ENCODE measurements at places on chromosomes 5 and 9. TPM values are rescaled to one million over a fixed set of nuclear protein-coding genes. Genes with fewer than 3 reads are reported as not detected.

DNA sequence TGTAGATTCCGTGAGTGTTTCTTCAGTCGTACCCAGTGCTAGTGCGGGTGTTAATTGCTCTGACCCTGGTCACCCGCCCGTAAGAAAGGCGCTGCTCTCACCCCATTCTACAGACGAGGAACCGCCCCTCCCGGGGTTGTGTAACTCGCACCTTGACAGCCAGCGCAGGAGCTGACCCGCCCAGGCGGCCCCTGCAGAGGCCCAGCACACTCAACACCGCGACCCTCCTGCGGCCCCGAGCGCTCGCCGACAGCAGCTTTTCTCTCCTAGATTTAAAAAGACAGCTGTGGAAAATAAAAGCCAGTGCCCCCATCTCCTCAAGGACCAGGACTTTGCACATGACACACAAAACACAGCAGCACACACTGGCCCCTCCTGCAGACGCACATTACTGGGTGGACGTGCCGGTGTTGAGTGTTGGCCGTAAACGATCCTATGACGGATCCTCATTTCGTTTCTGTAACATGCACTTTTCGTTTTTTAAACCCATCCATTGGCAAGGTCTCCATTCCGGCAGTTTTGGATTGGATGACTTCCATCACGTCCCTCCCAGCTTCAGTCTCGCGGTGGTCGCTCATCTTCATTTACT, 22.9 kb downstream of the OR2V2 start:
- DNase-seq, result no peak

- no peak for DNase-seq
Measured at GRCh38 chr5:172736508-172737135, 34.4 kb downstream of the DUSP1 start.

DNA sequence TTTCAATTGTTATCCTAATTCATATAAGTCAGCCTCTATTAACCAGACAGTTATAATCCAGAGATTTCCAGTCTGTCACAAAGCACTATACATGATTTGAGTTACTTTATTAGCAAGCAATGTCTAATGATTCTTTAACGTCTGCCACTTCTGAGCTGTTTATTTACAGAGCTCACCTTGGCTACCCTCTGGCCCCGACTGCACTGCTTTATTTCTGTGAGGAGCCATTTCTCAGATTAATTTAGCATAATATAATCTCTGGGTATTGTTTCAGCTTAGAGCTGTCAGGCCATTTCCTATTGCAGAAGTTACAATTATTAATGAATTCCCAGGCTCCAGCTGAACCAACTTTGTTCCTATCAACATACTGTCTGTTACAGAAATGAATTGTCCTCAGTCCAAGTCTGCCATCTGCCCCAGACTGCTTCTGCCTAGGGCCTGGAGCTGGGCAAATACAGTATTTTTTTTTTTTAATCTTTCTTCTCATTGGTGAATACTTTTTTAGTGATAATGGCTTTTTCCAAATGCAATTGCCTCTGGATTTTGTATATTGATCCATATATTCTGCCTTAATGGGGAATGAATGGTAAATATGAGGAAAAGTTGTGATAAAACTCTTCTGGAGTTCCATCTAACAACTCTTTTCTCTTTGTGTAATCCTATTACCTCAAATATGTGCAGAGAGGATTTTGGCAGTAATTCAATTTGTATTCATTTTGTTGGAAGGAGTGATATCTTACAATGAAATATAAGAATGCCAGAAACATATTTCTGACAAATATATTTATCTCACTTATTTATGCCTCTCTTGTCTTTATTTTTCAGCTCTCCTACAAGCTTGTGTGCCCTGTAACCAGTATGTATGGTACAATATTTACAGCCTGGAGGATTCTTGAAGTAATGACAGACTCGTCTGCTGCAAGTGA, 104.7 kb downstream of the FOCAD start:
- no peak for DNase-seq

DNA sequence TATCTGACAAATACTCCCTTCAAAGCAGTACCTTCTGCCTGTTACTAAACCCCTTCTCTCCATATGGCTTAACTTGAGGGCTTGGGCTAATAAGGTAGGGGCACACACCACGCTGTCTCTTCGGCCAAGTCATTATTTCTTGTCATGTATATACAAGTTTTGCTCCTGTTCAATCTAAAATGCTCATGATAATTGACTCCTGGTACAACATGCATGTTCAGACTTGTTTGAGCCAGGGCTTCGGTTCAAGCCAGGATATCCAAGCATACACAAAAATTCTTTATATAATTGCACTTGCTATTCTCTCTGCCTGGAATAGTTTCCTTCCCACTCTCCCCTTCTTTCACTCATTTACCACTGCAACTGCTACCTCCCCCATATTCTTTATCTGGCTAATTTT, 756.0 kb upstream of the C9orf72 start:
- no peak for DNase-seq

DNA sequence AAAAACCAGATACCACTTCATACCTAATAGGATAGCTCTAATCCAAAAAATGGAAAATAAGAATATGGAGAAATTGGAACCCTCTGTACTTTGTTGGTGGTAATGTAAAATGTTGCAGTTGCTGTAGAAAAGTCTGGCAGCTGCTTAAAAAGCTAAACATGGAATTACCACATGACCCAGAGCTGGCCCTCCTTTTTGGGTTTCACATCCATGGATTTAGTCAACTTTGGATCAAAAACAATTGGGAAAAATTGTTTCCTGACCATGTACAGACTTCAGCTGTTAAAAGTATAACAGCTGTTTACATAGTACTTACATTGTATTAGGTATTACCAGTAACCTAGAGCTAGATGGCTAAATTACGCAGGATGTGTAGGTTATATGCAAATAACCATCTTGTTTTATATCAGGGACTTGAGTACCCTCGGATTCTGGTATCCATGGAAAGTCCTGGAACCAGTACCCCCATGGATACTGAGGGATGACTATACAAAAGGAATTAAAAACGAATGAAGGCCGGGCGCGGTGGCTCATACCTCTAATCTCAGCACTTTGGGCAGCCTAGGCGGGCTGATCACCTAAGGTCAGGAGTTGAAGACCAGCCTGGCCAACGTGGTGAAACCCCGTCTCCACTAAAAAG, 15.8 kb downstream of the DNAJA1 start:
- DNase-seq, result no peak

DNA sequence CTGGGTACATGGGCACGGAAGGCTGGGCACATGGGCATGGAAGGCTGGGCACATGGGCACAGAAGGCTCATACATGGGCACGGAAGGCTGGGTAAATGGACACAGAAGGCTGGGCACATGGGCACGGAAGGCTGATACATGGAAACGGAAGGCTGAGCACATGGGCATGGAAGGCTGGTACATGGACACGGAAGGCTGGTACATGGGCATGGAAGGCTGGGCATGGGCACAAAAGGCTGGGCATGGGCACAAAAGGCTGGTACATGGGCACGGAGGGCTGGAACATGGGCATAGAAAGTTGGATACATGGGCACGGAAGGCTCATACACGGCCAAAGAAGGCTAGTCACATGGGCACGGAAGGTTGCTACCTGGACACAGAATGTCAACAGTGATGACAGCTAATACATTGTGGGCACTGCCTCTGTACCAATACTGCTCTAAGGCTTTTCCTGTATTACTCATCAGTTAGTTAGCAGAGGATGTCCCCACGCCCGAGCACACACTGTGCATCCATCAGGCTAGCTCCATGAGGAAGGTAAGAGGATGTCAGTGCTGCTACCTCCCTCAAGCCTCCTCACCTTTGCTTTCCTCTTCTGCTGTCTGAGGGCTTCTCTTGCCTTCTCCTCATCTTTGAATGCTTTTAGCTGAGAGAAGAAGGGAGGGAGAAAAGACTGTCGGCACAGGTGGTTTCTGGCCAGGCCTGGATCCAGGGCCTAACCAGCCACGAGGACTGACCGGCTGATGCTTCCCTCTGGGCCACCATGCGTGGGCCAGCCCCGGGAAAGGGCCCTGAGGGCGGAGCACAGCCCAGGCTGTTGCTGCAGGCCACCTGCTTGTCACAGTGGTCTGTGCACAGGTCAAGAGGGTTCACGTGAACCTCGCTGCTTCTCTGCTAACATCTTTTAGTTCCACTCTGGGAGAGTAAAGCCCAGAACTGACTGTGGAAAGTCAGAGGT, 14.3 kb downstream of the GPX3 start:
- DNase-seq, result no peak

DNA sequence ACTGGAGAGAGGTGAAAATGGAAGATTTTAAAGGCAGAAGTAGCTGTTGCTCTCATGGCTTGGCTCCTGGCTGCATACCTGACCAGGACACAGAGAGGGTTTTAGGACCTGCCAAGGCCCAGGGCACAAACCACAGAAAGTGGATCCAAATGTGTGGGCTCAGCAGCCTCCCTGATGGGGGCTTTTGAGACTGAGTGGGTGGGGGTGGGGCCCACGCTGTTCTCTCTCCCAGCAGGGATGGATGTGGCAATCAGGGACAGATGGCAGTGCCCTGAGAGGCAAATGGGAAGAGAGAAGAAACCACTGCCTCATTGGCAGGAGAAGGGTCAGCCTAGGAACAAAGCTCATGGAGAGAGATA, 34.9 kb upstream of the TIFAB start:
- DNase-seq, result peak; percentile 62

GRCh38 chr9:113261917-113262671, 13.3 kb downstream of the CDC26 start:
- DNase-seq, result no peak

DNA sequence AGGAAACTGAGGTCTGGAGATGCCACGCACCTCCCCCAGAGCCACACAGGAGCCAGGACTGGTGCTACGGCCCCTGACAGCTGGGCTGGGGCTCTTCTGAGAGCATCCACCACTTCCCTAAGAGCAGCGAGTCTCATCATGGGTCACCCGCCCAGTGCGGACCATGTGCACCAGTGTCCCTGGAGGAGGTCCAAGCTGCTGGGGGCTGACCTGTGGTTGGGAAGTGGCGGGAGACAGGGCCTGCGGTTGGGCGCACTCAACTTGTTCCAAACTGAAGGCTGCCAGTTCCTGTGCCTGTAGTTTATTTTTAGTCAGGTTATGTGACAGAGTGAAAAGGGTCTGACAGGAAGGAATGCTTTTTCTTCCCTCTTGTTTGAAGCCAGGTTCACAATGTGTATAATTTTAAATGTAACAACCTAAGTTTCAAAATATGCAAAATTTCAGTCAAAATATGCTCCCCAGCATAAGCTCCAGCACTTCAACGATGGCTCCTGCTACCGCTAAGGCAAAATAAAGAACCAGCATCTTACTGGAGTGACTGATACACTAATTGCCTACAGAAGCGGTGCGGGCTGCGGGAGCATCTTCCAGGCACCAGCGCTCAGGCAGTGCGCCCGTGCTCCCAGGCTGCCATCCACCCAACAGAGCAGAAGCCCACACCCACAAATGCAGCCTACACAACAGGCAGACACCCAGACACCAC, 14.8 kb downstream of the BARHL1 start:
- no peak for DNase-seq

The CDH18 gene
- total RNA-seq, result 0.76 TPM

The GPX8 gene
- total RNA-seq, result 8.1 TPM

The GDF9 gene
- total RNA-seq, result 0.42 TPM

The FAM153A gene
- total RNA-seq, result 1.5 TPM

The NXNL2 gene
- 0.44 TPM for total RNA-seq

- DNase-seq, result no peak
Measured at GRCh38 chr5:32143617-32144377, 30.3 kb downstream of the GOLPH3 start.

The GABRA1 gene
- total RNA-seq, result not detected

- no peak for DNase-seq
Measured at GRCh38 chr9:79224672-79225433, 346.9 kb upstream of the TLE4 start.

DNA sequence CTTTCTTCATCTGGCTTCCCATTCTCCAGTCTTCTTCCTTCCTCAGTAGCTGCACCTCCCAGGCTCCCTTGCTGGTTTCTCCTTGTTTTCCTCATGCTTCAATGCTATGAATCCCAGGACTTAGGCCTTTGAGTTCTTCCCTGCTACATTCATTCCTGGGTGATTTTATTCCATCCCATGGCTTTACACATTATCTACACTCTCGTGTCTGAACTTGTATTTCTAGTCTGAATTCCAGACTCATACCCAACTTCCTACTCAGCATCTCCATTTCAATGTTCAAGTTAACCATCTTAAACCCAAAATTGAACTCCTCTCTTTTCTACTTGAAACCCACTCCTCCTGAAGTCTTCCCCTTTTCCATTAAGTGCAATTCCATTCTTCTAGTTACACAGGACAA, 20.0 kb downstream of the SLC24A2 start:
- DNase-seq, result no peak

GRCh38 chr5:153542536-153542935, 52.1 kb downstream of the GRIA1 start:
- DNase-seq, result no peak

GRCh38 chr9:85536076-85536475, 205.7 kb downstream of the AGTPBP1 start:
- peak; percentile 24 for DNase-seq

The CCNJL gene
- 0.11 TPM for total RNA-seq

The RNF183 gene
- not detected for total RNA-seq

DNA sequence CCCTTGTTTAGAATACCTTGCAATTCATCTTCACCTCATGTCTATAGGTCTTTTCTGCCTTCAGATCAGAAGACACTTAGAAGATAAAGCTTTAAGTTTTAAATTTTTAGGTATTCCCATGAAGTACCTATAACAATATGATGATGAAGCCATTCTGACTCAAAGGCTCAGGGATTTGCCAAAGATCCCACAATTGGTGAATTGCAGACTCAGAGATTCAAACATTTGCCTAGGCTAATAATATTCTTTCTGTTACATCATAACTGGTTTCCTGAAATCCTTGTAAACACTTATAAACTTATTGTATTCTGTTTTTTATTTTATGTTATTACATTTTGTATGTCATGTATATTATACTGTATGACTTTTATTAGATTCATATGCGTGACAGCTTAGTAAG, 62.8 kb upstream of the ZFAND5 start:
- no peak for DNase-seq

DNA sequence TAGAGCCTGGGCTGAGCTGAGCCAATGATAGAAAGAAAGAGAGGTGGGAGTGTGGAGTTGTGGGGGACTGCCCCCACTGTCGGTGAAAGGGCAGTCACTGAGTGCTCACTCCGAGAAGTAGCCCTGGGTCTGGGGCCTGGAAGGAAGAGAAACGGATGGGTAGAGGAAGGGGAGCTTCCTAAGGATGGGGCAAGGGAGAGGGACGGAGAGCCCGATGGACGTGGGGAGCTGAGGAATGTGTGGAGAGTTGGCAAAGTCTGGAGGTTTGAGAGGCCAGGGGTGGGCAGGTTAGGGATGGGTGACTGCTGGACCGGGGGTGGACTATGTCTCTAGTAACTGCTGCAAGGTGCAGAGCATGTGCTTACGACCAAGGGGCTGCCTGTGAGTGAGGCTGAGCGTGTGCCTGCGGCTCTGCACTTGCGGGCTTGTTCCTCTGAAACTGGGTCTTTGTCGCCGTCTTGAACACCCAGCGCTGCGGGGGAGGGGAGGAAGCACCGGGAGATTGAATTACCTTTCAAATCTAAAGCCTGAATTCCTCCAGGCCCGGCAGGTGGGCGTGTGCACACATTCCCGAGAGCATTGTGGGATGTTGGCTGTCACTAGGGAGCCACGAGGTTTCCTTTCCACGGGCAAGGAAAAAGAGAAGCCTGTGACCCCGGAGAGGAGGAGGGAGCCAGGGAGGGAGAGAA, 76.4 kb upstream of the ARAP3 start:
- DNase-seq, result no peak

The PDE8B gene
- 2.3 TPM for total RNA-seq

- no peak for DNase-seq
Measured at GRCh38 chr5:54180630-54181031, 129.7 kb downstream of the ARL15 start.

- no peak for DNase-seq
Measured at GRCh38 chr5:55136521-55136920, 23.4 kb upstream of the GPX8 start.

The RETREG1 gene
- total RNA-seq, result 58.8 TPM

The PCDHA9 gene
- not detected for total RNA-seq

All from lower leg skin (tissue), 4 donors.